ENCODE measurements at places on chromosomes 16 and 17. TPM values are rescaled to one million over a fixed set of nuclear protein-coding genes. Genes with fewer than 3 reads are reported as not detected.

- H3K4me3 ChIP-seq: peak overlapping the region; percentile 53
- H3K27me3 ChIP-seq: peaks cover 55% of the 10 kb centered on the region
- H3K4me1 ChIP-seq: peaks cover 27% of the 10 kb centered on the region
- no peak for DNase-seq
- H3K27ac ChIP-seq: no peak overlapping the region
Observed at GRCh38 chr17:81395600-81396277, 482 bp downstream of the BAHCC1 start.

SOX15 gene
- total RNA-seq: 0.29 TPM

DNA sequence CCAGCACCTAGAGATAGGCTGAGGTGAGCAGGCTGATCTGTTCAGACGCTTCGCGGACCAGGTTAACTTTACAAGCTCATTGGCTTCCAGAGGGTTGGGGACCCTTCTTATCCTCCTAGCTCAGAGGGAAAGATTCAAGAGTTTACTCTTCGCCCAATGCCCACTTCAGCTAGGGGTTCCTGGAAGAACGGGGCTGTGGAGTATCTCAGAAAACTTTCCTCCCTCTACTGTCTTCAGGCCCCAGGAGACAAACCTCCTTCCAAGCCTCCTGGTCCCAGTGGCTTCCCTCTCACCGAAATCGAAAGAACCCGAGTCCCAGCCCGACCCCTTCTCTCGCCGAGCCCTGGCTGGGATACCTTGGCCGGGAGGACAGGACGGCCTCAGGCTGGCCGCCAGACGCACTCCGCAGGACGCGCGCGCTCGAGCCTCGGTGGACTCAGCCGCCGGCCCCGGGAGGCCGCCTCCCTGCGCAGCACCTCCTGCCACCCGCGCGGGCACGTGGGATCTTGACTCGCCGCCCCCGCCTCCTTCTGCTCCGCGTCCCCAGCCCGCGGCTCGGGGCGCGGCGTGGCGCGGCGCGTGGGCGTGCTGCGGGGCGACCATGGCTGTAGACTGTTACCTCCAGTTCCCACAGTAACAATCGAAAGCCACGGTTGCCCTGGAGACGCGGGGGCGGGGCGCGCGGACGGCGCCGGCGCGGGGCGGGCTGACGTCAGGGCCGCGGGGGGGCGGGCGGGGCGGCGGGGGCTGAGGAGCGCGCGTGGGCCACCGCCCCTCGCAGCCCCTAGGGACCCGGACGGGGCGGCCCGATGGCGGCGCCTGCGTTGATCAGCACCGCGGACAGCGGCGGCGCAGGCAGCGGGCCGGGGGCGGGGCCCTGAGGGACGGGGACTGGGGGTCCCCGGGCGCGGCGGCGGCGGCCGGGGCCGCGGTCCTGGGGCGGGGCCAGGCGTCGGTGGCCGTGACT is 5.3 kb upstream of the HIC1 start:
- peak; percentile 92 for DNase-seq
- H3K36me3 ChIP-seq: peaks cover 2% of the 10 kb centered on the region
- peaks cover 7% of the 10 kb centered on the region for H3K27me3 ChIP-seq
- H3K4me3 ChIP-seq: peak overlapping the region; percentile 71
- no peak overlapping the region for H3K27ac ChIP-seq
- peaks cover 24% of the 10 kb centered on the region for H3K4me1 ChIP-seq

DNA sequence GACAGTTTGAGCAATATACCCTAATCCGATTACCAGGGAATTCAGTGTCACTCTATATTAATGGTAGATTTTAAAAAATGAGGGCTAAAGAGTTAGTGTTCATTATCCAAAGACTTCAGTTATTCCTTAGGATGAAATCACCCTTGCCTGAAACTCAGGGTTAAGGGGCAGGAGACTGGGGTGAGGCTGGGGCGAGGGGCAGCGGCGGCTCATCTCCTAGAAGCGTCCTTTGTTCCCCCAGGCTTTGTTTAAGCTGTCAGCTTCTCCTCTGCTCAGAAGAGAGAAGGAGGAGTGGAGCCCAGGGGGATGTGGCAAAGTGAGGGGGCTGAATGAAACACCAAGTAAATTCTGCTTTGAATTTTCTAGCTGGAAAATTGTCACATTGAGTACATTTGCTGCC is 117.7 kb upstream of the ELAC2 start:
- no peak overlapping the region for H3K4me3 ChIP-seq
- H3K27ac ChIP-seq: no peak overlapping the region
- H3K36me3 ChIP-seq: peaks cover 3% of the 10 kb centered on the region
- H3K27me3 ChIP-seq: peaks cover 6% of the 10 kb centered on the region
- H3K4me1 ChIP-seq: no peaks in the 10 kb centered on the region
- no peak for DNase-seq

GRCh38 chr17:77295241-77295853 is 154.6 kb downstream of the SEC14L1 start:
- peaks cover 10% of the 10 kb centered on the region for H3K4me1 ChIP-seq
- H3K4me3 ChIP-seq: no peak overlapping the region
- H3K27ac ChIP-seq: no peak overlapping the region
- H3K27me3 ChIP-seq: no peaks in the 10 kb centered on the region

- H3K4me1 ChIP-seq: peaks cover 82% of the 10 kb centered on the region
- peaks cover 11% of the 10 kb centered on the region for H3K36me3 ChIP-seq
- no peaks in the 10 kb centered on the region for H3K27me3 ChIP-seq
- peak; percentile 46 for DNase-seq
Observed at GRCh38 chr16:50267651-50268050, 1.3 kb downstream of the ADCY7 start.

SEZ6L2 gene
- 0.38 TPM for total RNA-seq

DNA sequence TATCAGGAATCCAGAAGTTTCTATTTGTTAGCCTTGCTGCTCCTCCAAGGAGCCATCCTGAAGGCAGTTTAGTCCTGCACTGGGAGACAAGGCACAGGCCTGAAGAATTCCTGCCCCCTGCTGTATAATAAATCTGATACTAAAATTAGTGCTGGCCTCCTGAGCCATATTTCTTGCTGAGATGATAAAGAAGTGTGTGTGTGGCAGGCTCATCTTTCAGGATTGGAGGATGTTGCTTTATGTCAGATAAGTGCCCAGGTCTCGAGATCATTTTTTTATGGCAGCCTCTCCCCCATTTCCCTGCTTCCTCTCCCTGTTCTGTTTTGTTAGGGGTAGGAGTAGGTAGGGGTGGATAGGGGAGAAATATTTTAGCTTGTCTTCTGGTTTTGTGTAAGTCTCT is 26.0 kb downstream of the MSI2 start:
- peak overlapping the region; percentile 59 for H3K27ac ChIP-seq
- peaks cover 31% of the 10 kb centered on the region for H3K36me3 ChIP-seq
- H3K4me3 ChIP-seq: no peak overlapping the region
- no peak for DNase-seq

DNA sequence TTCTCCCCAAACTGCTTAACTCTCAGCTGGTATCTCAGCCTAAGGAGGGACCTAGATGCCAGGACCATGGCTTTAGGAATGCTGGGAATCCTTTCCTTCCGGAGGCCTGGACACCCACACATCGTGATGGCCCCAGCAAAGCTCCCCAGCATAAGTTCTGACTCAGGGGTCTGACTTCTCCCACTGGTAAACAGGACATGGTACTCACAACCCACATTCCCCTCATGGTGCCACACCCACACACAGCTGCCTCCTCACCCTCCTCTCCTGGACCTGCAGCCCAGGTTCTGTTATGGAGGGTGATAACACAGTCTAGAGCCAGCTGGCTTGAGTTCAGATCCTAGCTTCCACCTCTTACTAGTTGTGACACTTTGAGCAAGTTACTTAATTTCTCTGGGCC is 719 bp upstream of the RNF227 start:
- peaks cover 32% of the 10 kb centered on the region for H3K4me1 ChIP-seq
- H3K4me3 ChIP-seq: peak overlapping the region; percentile 57
- H3K27ac ChIP-seq: peak overlapping the region; percentile 50
- DNase-seq: no peak

DNA sequence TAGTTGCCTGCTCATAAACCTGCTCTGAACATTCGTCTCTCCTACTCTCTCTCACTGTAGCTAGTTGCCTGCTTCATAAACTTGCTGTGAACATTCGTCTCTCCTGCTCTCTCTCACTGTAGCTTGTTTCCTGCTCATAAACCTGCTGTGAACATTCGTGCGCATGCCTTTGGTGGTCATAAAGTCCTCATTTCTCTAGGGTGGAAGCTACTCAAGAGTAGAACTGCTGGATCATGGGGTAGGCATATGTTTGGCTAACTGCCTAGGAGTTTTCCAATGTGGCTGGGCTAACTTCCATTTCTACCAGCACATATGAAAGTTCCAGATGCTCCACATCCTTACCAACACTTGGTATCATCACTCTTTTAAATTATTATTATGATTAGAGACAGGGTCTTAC is 174.6 kb upstream of the RPH3AL start:
- peaks cover 9% of the 10 kb centered on the region for H3K36me3 ChIP-seq
- H3K4me3 ChIP-seq: no peak overlapping the region
- H3K27me3 ChIP-seq: no peaks in the 10 kb centered on the region
- no peak overlapping the region for H3K27ac ChIP-seq
- no peaks in the 10 kb centered on the region for H3K4me1 ChIP-seq

DNA sequence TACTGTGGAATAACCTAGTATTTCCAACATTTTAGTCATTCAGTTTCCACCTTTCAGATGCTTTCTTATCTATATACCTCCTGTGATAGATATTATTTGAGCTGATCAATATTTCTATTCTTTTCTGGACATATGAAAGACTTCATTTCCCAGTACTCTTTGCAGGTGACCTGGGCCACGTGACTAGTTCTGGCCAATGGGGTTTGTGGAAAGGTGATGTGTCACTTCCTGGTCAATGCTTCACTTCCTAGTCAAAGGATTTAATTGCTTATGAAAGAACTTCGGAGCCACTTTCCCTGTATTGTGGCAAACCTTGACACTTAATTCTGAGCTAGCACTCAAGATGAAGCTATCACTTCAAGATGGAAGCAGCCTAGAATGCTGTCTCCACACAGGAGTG is 248.9 kb upstream of the FOXF1 start:
- peaks cover 9% of the 10 kb centered on the region for H3K27me3 ChIP-seq
- H3K4me3 ChIP-seq: no peak overlapping the region
- H3K36me3 ChIP-seq: peaks cover 3% of the 10 kb centered on the region
- no peak overlapping the region for H3K27ac ChIP-seq

NOS2 gene
- total RNA-seq: not detected

GRCh38 chr16:84844559-84845495 is 25.0 kb downstream of the CRISPLD2 start:
- H3K27me3 ChIP-seq: peaks cover 22% of the 10 kb centered on the region
- H3K4me3 ChIP-seq: no peak overlapping the region
- no peak for DNase-seq
- no peaks in the 10 kb centered on the region for H3K36me3 ChIP-seq
